HepG2 (cell line): ENCODE measurements at places on chromosomes 7 and 10. TPM values are rescaled to one million over a fixed set of nuclear protein-coding genes. Genes with fewer than 3 reads are reported as not detected.

DNA sequence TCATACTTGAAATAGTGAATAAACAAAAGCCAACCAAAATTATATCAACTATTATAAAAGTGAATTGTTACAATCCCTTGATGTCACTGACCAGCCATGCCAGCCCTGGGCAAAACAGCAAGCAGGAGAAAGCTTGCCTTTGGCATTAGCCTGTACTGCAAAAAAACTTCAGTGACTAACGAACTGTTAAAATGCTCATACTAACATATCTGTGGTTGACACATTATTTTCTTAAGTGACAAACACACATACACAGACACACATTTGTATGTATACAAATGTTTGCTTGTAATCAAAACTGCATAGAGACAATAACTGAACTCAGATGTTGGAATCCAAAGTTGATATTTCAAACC, 29.5 kb downstream of the CHCHD3 start:
- no peaks in the 10 kb centered on the region for H3K36me3 ChIP-seq
- no peak for DNase-seq
- H3K4me1 ChIP-seq, result peaks cover 15% of the 10 kb centered on the region
- no peak overlapping the region for H3K4me3 ChIP-seq
- no peak overlapping the region for H3K27ac ChIP-seq
- H3K27me3 ChIP-seq, result no peaks in the 10 kb centered on the region

GRCh38 chr7:72334698-72335097, 77.4 kb downstream of the CALN1 start:
- H3K4me1 ChIP-seq, result no peaks in the 10 kb centered on the region
- H3K27ac ChIP-seq, result no peak overlapping the region
- no peak for DNase-seq
- peaks cover 1% of the 10 kb centered on the region; the same call in 1 of the 2 replicates for H3K27me3 ChIP-seq
- H3K4me3 ChIP-seq, result no peak overlapping the region
- no peaks in the 10 kb centered on the region for H3K36me3 ChIP-seq

GRCh38 chr10:12394241-12395033, 45.1 kb downstream of the CAMK1D start:
- no peak for DNase-seq
- H3K27me3 ChIP-seq, result no peaks in the 10 kb centered on the region; the same call in none of the 2 replicates
- H3K4me3 ChIP-seq, result no peak overlapping the region
- no peaks in the 10 kb centered on the region for H3K36me3 ChIP-seq

DNA sequence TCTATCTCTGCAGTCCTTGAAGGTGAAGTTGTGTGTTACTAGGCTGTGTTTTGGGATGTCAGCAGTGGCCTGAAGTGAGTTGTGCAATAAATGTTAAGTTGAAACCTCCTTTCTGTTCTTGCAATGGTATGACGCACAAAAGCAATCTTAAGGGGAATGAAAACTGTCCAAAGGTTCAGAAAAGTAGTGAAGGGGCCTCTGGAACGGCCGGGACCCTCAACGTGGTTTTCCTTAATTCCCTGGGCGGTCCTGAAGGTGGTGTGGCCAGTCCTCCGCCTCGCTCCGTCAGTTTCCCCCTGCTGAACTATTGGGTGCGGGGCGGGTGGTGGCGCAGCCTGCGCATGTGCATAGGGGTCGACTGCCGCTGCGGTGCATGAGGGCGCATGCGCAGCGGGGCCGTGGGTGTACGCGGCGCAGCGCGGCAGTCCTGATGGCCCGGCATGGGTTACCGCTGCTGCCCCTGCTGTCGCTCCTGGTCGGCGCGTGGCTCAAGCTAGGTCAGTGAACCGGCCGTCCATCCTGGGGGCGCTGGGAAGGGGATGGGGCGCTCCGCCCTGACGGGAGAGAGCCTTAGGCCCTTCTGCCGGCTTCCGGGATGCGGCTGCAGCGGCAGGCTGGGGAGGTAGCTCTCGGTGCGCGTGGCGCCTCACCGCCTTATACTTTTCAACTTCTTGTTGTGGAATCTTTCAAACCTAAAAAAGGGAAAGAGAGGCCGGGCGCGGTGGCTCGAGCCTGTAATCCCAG, at the start of gene SUMF2:
TSS of gene SUMF2 (plus strand) at position 405 of the 744 bp plus-strand sequence. CDS start at position 431, 26 bp downstream.
- H3K27ac ChIP-seq, result peak within 1 kb of the TSS; percentile 90
- no peaks in the 10 kb centered on the region for H3K27me3 ChIP-seq
- H3K36me3 ChIP-seq, result peaks cover 3% of the 10 kb centered on the region
- peaks cover 63% of the 10 kb centered on the region for H3K4me1 ChIP-seq
- peak; percentile 83 for DNase-seq

CCL24 gene
- not detected in 2 replicates for total RNA-seq

PON3 gene
- total RNA-seq, result 14.1 and 23.6 TPM in 2 replicates

CFAP43 gene
- 0.24 and 0.46 TPM in 2 replicates for total RNA-seq
